ENCODE measurements at places on chromosomes 16 and 17. TPM values are rescaled to one million over a fixed set of nuclear protein-coding genes. Genes with fewer than 3 reads are reported as not detected.

- DNase-seq: peak; percentile 97
Observed at GRCh38 chr16:31142109-31143010, 6.8 kb upstream of the PRSS8 start.

DNA sequence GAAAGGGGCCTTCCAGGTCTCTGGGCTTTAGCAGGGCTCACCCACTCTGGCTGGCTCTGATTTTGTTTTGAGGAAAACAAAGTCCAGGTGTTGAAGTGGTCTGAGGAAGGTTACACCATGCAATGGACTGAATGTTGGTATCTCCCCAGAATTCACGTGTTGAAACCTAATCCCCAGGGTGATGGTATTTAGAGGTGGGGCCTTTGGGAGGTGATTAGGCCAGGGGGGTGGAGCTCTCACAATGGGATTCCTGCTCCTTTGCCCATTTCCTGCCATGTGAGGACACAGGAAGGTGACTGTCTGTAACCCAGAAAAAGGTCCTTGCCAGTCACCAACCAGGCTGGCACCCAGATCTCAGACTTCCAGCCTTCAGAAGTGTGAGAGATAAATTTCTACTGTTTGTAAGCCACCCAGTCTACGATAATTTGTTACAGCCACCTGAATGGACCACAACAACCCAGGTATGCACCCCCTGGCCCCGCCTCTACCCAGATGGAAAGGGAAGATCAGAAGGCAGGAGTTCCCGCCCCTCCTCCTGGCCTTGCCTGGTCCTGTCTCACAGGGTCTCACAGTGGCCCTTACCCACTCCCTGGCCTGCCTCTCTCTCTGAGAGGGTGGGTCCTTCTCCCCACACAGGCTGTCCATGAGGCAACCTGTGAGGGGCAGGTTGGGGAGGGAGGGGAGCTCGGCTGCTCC, 32.0 kb downstream of the LRRC75A start:
- no peak for DNase-seq

TCAP gene
- total RNA-seq: 1.4 TPM

SGSH gene
- total RNA-seq: 25.2 TPM

TAT gene
- 0.54 TPM for total RNA-seq

SLC35G6 gene
- total RNA-seq: not detected

Data from activated T-cell treated with anti-CD3 and anti-CD28 coated beads, Interleukin-2, amount 50 U/mL, for 4 hours (primary cell).